ENCODE measurements at places on chromosomes 5 and 9.

- DNase-seq: no peak
These were observed 5.6 kb upstream of the CAMK2A start for GRCh38 chr5:150295172-150295634.

DNA sequence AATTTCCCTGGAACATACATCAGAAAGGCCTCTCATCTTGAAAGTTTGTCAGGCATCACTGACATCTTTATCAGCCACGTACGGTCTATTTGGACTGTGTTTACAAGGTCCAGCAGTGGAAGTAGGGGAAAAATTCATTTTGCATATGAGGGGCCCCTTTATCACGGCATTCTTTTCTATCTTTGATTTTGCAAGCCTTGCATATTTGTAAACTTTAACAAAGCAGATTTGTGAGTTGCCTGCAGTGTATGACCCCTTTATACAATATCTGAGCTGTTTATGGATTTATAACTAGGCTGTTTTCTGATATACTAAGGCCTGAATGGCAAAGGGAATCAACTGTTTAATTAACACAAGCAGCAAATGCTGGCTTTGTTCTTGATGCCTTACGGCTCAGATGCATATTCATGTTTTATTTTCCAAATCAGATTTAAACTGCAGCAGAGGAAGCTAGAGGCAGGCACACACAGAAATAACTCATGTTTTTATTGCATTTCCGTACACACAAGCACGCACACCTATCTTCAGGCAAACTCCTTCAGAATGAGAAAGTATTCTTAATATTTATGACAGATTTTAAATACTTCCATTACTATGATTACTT is 61.1 kb downstream of the CD180 start:
- DNase-seq: no peak

GRCh38 chr9:137407590-137408300 is 15.2 kb downstream of the EXD3 start:
- no peak for DNase-seq

DNA sequence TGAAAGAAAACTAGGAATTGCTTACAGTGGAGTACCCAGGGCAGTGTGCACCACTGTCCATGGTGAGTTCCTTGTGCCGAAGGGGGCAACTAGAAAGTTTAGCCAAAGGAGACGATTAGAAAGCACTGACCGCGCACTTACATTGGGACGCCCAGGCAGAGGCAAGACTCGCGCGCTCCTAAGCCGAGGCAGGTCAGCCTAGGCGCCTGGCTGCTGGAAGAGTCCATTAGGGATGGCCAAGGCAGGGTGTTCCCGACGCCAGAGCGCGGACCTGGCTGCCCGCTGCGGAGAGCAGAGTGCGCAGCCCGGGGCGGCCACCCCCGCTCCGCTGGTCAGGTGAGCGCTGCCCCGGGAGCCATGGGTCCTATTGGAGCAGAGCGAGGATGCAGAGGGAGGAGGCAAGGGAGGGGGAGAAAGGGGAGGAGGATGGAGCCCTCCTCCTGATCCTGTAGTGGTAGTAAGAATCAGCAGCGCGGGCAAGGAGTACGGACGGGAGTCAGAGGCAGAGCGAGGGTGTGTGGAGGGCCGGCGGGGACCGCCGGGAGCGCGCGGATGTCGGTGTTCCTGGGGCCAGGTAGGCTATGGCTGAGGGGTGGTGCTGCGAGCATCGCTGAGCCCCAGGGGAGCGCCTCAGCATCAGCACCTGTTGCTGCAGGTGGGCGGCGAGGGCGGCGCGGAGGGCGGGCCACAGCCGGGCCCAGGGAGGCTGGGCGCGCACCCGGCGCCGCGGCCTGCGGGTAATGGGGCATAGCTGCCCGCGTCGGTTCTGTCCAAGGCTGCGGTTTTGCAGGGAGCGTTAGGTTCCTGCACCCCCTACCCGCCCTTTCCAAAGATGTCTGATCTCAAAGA is at the start of gene ADGRV1:
Gene ADGRV1, plus strand, starts transcription at position 454 of the 849 bp plus-strand sequence. Its CDS starts 99 bp downstream, at position 553.
- DNase-seq: no peak

- no peak for DNase-seq
These were observed 197.0 kb downstream of the ARHGEF28 start for GRCh38 chr5:73822989-73823339.

DNA sequence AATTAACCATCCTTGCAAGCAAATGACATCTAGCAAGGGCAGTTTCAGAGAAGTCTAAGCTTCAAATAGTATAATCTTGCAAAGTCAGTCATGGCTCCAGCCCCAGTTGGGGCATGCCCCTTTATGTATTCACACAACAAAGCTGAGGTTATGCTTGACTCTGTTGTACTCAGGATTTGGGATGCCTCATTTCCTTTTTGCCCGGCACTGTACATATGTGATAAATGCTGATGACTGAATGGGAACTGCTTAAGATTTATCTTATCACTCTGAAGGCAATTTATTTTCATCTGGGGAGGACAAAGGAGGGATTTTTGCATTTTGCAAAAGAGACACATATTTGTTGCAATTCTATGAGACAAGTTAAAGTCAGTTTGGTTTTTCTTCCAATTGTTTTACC is 219.2 kb downstream of the TRPM3 start:
- DNase-seq: no peak

Data from non-pigmented ciliary epithelial cell (primary cell).